ENCODE measurements at places on chromosomes 6 and 20. TPM values are rescaled to one million over a fixed set of nuclear protein-coding genes. Genes with fewer than 3 reads are reported as not detected.

The SLC4A11 gene
- polyA plus RNA-seq: 0.54 TPM

The GPX6 gene
- polyA plus RNA-seq: not detected

The PGC gene
- polyA plus RNA-seq: not detected

The NQO2 gene
- 103 TPM for polyA plus RNA-seq

The DDX43 gene
- not detected for polyA plus RNA-seq

The ESR1 gene
- polyA plus RNA-seq: 4.5 TPM

The SYCP2L gene
- polyA plus RNA-seq: 0.51 TPM

The ZNF184 gene
- 5.1 TPM for polyA plus RNA-seq

The BICRAL gene
- polyA plus RNA-seq: 3.9 TPM

The PTCHD4 gene
- polyA plus RNA-seq: 2.1 TPM

The ANGPT4 gene
- polyA plus RNA-seq: 0.15 TPM

The CD2AP gene
- 15.9 TPM for polyA plus RNA-seq

The CCDC170 gene
- polyA plus RNA-seq: not detected

The GSTA2 gene
- polyA plus RNA-seq: 0.24 TPM

The GPR6 gene
- not detected for polyA plus RNA-seq

The ATXN1 gene
- 15.1 TPM for polyA plus RNA-seq

The TTBK1 gene
- polyA plus RNA-seq: 0.17 TPM

The TFAP2C gene
- polyA plus RNA-seq: not detected

The CST1 gene
- polyA plus RNA-seq: not detected

The KCNG1 gene
- 60.1 TPM for polyA plus RNA-seq

All from cardiac muscle cell (in vitro differentiated cells and primary cell).